ENCODE measurements at places on chromosomes 13 and 19.

DNA sequence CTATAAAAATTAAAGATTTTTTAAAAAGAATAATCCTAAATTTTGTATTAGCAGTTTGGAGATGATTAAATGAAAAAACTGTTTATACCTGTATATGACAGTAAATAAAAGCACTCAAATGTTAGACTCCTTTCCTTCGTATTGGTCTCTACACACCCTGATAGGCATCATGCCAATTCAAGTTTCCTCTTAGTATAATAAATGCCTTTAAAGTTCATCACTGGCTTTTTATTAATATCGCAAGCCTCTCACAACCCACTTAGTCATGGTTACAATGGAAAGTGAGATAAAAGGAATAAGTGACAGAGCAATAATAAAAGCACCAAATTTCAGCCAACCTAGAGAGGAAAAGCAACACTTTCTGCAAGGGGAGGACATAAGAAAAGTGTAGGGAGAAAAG is 102.2 kb downstream of the PIBF1 start:
- DNase-seq: no peak

GRCh38 chr13:109028624-109029023 is 399.2 kb downstream of the MYO16 start:
- DNase-seq: no peak

DNA sequence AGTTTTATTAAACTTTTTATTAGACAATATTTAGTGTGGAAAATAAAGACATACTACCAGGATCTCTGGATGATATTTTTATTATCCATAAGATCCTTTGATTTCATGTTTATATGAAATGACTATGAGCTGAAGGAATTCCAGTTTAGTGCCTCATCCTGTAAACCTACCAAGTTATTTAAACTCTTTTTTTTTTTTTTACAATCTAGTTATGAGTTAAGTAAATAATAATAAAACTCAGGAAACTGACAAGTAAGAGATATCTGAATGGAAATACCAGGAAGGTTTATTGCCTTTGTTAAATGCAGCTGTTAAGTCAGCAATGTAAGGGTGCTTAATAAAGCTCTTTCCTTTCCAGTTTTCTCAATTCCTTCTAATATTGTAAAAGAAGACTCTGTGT is 53.9 kb downstream of the RXFP2 start:
- no peak for DNase-seq

GRCh38 chr13:113729187-113730019 is 29.6 kb upstream of the TMEM255B start:
- DNase-seq: no peak

DNA sequence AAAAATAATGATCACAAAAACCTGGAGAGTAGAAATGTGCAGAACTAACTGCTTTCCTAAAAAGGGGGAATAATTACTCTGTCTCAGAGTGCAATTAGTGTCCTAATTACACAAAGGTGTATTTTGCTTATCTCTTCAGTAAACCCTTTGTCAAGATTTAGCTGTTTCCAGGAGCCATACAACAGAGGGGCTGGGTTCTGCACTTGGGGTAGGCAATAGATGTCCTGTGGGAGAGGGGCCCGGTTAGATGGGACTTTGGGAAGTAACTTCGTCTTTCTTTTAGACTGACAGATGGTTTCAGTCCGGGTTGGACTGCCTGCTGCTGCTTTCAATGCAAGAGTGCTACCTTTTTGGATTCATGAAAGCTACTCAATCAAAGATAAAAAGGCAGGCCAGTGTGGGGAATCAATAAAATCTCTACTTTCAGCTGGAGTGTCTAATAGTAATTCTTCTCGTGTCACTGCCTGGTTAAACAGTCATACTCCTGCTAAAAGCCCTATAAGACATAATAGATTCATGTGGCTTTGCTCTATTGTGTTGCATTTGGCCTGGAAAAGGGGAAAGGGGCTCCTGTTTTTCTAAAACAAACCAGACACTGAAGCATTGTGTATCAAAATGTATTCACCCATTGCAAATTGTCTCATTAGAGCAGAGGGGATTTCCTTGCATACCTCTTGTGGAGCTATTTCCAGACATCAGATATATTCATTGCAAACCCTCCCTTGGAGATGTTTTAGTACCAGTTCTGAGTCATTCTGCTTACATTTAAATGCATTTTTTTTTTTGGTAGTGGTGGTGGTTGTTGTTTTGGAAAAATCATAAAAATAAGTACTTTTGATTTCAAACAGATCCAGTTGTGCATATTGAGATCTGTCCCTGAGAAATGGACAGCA is 83.3 kb upstream of the PCDH8 start:
- no peak for DNase-seq

DNA sequence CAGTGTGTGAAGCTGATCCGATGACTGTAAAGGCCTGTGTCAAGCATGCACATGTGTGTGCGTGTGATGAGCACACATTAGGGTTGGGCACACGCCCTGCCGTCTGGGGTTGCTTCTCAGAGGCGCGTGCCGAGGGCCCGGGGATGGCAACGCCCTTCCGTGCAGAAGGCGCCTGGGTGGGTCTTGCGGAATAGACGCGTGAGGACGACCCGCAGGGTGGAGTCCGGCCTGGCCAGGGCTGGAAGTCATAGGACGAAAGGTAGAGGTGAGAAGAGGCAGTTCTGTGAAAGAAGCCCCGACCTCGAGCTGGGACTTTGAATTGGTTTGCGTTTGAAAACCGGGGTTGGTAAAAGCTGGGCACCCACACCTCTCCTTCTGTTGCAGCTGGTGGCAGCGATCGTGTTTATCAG is 35.7 kb downstream of the TMEM255B start:
- DNase-seq: no peak

GRCh38 chr19:33064458-33064791 is 263 bp downstream of the RHPN2 start:
- no peak for DNase-seq
